ENCODE measurements at places on chromosomes 5 and 9. TPM values are rescaled to one million over a fixed set of nuclear protein-coding genes. Genes with fewer than 3 reads are reported as not detected.

DNA sequence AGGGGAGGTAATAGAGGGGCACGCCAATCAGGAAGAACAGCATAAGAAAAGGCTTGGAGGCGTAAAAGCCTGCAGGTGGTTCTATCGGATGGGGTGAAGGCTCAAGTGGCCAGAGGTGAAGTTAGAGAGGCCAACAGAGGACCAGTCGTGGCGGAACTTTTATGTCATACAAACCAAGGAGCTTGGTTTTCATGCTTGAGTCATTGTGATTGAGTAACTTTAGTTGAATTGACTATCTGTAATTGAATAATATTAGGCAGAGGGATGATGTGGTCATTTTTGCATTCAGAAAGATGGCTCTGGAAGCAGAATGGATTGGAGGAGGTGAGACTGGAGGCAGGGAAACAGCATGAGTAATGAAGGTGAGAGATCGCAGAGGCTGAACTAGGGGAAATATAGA lies 7.2 kb upstream of the SPINK4 start:
- no peak for DNase-seq

SLC36A2 gene
- not detected for total RNA-seq

OGN gene
- total RNA-seq: 0.98 TPM

DNA sequence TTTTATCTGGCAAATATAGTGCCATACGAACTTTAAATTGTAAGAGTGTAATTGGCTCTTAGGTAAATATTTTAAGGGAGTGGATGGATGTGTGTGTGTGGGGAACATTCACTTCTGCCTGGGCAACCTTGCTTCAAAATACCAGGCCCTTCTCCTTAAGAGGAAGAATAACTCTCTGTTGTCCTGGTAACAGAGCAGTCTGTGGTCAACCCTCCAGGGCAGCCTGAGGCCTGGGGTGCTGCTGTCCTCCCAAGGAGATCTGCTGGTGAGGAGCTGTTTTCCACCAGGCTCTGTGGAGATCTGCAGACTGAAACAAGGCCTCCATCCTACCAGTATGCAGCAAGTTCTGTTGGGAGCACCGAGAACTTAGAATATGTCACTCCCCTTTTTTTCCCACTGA lies 325.2 kb downstream of the PSAT1 start:
- DNase-seq: no peak

DNA sequence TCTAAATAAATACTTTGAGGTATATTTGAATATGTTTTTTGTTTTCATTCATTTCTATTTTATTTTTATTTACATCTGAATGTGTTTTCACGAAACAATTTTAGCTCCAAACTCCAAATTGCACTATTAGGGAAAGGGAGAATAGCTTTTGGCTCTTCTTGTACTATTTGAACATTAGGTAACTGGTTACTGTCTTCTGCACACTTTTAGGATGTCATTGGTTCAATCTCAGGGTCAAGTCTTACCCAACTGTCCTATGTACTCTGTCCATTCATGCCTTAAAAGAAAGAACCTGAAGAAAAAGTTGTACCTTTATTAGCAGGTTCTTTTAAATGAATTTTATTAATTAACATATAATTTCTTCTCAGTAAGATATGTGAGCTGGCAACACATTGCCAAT lies 51.6 kb downstream of the ITGA1 start:
- DNase-seq: no peak

DNA sequence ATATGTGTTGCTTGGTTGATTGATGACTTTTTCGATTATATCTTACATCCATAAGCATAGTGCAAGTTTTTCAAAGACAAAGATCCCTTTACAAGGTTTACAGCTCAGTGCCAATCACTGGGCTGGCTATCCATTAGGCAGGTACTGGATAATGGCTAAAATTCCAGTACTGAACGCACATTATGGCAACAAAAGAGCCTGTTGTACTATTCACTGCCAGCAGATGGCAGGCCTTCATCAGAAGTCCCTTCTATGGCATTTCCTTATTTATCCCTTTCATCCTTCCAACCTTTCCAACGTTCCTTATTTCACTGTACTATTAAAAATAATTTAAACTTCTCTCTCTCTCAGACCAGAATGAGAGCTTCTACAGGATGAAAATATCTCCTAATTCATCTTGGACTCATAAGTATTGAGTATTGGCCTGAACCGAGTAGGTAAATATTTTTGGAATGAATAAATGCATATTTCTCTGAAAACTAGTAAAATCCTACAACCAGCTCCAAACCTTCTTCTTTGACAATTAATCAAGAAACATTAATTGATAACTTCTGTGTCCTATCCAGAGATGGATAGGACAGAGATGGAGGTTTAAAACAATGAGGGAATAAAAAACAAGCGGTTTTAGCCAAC lies 6.7 kb upstream of the WNT8A start:
- no peak for DNase-seq

DNA sequence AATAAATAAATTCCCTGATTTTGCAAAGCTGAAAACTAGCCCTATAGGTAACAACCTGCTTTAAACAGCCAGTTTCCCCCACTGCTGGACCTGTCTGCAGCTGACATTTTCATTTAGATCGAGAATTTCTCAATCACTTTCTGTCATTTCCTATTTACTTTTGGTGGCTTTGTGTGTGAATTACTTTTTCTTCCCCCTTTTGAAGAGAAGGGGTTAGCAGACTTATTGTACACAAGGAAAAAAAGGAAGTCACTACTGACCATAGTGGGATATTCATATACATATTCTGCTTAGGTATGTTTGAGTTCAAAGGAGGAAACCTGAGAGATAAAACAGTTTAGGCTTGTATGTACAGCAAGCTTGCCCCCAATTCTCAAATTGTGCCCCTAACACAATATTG lies 27.0 kb upstream of the IFNB1 start:
- DNase-seq: no peak

DNA sequence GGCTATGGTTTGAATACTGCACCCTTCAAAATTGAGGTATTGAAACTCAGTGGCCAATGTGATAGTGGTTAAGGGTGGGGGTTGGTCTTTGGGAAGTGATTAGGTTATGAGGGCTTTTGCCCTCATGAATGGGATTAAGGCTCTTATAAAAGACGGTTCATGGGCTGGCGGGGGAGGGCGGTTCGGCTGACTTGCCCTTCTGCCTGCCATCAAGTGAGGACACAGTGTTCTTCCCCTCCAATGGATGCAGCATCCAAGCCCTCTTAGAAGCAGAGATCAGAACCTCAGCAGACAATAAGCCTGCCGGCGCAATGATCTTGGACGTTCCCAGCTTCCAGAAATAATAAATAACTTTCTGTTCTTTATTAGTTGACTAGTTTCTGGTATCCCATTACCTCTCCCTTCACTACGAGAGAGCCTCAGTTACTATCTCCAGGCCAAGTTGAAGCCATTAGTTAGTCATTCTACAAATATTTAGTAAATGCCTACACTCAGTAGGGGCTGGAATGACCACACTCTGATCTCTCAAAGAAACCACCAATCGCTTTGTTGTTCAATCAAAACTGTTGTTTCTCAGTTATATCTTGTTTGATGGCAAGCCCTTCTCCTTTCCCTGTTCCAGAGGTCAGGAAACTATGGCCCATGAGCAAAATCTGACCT lies 219.3 kb downstream of the TSSK1B start:
- DNase-seq: no peak

ADAMTS12 gene
- 1.4 TPM for total RNA-seq

- no peak for DNase-seq
Measured at GRCh38 chr5:135131801-135132680, 98.0 kb upstream of the PITX1 start.

CMYA5 gene
- total RNA-seq: 0.32 TPM

DNA sequence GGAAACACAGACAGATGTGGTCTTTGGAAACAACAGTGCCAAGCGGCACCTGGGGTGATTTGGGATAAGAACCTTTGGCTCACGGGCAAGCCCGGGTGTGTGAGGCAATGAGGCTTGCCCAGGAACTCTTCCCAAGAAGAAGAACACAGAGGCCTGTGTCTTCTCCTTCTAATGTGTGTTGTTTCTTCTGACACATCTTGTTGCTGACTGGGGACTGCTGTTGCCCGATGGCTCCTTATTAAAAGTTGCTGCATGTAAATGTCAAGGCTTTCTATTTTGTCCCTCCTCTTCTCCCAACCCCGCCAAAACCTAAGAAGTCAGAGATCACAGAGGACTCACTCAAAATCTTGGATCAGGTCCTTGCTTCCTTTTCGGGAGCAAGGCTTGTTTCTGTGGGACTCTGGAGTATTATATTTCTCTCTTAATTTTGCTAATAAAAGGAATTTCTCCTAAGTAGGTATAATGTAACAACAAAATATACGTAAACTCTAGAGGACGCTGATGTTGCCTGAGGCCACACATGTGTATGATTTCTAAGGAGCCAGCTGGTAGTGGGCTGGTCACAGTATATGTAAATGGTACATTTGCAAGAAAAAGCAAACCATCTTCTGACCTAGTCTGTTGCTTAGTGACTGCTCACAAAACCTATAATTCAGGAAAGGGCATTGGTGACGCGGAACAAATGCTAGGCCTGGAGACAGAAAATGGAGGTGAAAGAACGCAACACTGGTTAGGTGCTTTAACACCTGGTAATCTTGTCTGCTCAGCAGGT lies 232.5 kb downstream of the GADD45G start:
- no peak for DNase-seq

DNA sequence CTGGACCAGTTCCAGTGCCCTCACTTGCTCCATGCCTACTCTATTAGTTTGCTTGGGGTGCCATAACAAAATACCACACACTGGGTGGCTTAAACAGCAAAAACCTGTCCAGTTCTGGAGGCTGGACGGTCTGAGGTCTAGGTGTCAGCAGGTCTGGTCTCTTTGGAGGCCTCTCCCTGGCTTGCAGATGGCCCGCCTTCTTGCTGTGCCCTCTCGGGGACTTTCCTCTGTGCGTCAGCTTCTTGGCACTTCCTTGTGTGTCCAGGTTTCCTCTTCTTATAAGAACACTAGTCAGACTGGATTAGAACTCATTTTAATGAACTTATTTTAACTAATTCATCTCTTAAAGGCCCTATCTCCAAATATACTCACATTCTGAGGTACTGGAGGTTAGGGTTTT lies 97.2 kb downstream of the CARTPT start:
- DNase-seq: no peak

- no peak for DNase-seq
Measured at GRCh38 chr5:94310833-94311232, 307.6 kb downstream of the KIAA0825 start.

- DNase-seq: no peak
Measured at GRCh38 chr5:173281910-173282309, 46.3 kb downstream of the STC2 start.

GRCh38 chr9:35673132-35674024 lies at the start of gene CA9:
Gene CA9 (plus strand): TSS chr9:35673928. CDS start chr9:35673960, 32 bp downstream.
- no peak for DNase-seq

IFNA10 gene
- total RNA-seq: not detected

DNA sequence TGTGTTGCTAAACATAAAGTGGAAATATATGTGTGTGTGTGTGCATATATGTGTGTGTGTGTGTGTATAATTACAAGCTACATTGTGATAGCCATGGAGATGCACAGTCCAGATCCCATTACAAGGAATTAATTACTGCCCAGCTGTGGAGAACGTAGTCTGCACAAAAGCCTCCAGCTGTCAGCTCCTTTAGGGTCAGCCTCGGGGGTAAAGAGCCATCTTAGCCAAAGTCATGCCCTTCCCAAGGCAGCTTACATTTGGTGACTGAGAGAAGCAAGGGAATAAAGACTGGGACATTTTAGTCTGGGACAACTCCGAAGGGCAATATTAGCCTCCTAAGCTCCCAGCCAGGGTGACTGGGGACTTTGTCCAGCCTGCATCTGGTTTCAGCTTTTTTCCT lies 21.9 kb upstream of the FOCAD start:
- no peak for DNase-seq

- no peak for DNase-seq
Measured at GRCh38 chr9:71058660-71059059, 62.8 kb downstream of the TRPM3 start.

GRCh38 chr5:106784846-106785245 lies 885.9 kb downstream of the EFNA5 start:
- DNase-seq: no peak

GRCh38 chr5:175778951-175779503 lies 92.4 kb upstream of the CPLX2 start:
- DNase-seq: no peak

KCNN2 gene
- total RNA-seq: 0.54 TPM

GRCh38 chr5:58072300-58072965 lies 387.5 kb downstream of the PLK2 start:
- no peak for DNase-seq
